ENCODE measurements at places on chromosomes 5 and 9. TPM values are rescaled to one million over a fixed set of nuclear protein-coding genes. Genes with fewer than 3 reads are reported as not detected.

GFI1B gene
- not detected for total RNA-seq

IL9 gene
- not detected for total RNA-seq

INVS gene
- 36.5 TPM for total RNA-seq

TUT7 gene
- total RNA-seq, result 42.6 TPM

NEUROG1 gene
- total RNA-seq, result not detected

CCL27 gene
- not detected for total RNA-seq

F12 gene
- 0.50 TPM for total RNA-seq

LMNB1 gene
- total RNA-seq, result 101 TPM

ZBED3 gene
- 0.44 TPM for total RNA-seq

COL15A1 gene
- total RNA-seq, result 104 TPM

OBP2A gene
- total RNA-seq, result not detected

All from uterine smooth muscle cell (primary cell).